ENCODE measurements at places on chromosomes 3 and 15. TPM values are rescaled to one million over a fixed set of nuclear protein-coding genes. Genes with fewer than 3 reads are reported as not detected.
A peak's percentile ranks its signal among the peaks of the same experiment; 100 is the strongest.

DNA sequence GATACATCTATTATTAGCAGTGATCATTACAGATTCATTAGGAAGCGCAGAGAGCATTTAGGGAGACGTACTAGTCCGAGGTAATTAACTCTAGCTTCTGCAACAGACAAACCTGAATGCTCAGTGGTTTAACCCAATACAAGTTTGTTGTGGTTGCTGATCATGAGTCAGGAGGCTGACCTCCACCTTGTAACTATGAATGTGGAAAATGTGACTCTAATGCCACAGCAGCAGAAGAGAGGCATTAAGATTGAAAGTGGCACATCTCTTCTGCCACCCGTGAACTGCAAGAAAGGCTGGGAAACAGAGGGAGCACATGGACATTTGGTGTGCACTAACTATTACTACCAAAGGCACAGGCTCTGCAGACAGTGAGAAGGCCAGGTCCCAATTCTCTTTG is 71.2 kb upstream of the C3orf80 start:
- H3K36me3 ChIP-seq = no peaks in the 10 kb centered on the region
- no peaks in the 10 kb centered on the region for H3K4me1 ChIP-seq
- no peak for DNase-seq
- H3K27ac ChIP-seq = no peak overlapping the region
- no peaks in the 10 kb centered on the region for H3K27me3 ChIP-seq
- H3K4me3 ChIP-seq = no peak overlapping the region

DNA sequence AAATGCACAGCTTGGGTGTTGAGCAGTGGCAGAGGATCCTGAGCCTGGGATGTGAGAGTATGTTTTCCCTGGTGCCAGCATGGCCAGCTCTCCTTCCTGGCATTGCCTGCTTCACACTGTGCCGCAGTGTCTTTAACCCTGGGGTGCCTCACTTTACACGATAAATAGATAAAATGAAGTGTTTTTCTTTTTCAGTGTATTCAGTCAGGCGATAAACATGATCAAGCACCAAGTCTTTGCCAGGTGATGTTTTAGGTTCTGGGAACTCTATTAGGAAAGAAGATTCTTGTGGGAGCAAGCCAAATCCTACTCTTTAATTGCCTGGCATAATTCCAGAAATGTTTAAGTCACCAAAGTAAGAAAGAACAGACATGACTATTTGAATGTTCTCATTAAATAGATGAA is 14.0 kb downstream of the ABHD6 start:
- no peak overlapping the region for H3K4me3 ChIP-seq
- no peaks in the 10 kb centered on the region for H3K4me1 ChIP-seq
- no peaks in the 10 kb centered on the region for H3K36me3 ChIP-seq
- no peak for DNase-seq

- no peaks in the 10 kb centered on the region for H3K27me3 ChIP-seq
- DNase-seq = no peak
- no peak overlapping the region for H3K4me3 ChIP-seq
- no peaks in the 10 kb centered on the region for H3K4me1 ChIP-seq
Measured at GRCh38 chr15:42974202-42974862, 53.8 kb upstream of the TTBK2 start.

DNA sequence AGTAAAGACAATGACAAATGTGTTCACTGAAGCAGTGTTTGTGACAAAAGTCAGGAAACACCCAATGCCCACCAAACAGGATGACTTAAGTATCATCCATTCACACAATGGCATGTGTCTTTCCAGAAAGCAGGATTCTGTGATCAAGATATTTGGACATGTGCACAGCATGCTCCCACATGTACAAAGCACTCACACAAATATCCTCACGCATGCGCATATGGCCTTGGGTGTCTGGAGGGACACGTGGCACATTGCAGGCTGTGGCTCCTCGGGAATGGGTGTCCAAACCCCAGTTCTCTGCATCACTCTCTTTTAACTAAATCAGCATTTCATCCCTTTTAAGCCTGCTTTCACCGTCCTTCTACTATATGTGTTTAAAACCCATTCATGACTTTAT is 130.5 kb downstream of the KLF13 start:
- no peak for DNase-seq
- no peaks in the 10 kb centered on the region for H3K36me3 ChIP-seq
- H3K27ac ChIP-seq = peak overlapping the region; percentile 77

Gene SLC22A13
- total RNA-seq = 0.70 TPM

- no peak for DNase-seq
- peaks cover 11% of the 10 kb centered on the region for H3K4me1 ChIP-seq
- H3K27me3 ChIP-seq = no peaks in the 10 kb centered on the region
- H3K4me3 ChIP-seq = no peak overlapping the region
- peak overlapping the region; percentile 95 for H3K27ac ChIP-seq
Measured at GRCh38 chr3:15637131-15637951, 35.8 kb downstream of the BTD start.

DNA sequence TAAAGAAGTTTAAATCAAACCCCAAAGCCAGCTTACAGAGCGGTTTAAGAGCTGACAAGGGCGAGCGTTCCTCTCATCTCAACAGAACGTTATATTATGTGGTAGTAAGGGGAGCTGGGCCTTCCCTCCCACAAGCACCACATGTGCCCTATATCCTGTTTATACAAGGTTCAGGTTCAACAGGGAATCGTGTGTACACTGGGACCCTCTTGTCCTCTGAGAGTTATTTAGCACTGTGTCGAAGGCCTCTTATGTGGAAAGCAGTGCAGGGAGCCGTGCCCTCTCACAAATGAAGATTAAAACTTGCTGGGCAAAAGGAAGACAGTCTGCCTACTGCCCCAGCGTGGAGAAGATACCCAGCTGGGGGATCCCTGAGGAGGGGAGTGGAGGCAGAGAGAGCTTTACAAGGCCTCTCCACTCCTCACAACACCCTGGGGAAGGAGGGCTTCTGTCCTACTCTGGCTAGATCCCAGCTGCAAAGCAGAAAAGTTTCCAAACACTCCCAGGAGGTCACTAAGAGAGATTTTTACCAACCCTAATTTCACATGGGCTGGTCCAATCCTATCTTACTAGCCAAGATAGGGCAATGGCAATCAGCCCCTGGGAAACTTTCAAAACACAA is 2.9 kb downstream of the TLE3 start:
- peak overlapping the region; percentile 94 for H3K27ac ChIP-seq
- H3K36me3 ChIP-seq = no peaks in the 10 kb centered on the region

Gene RAB6B
- 0.29 TPM for total RNA-seq

GRCh38 chr15:62394079-62394478 is 229.0 kb upstream of the C2CD4B start:
- H3K27me3 ChIP-seq = no peaks in the 10 kb centered on the region
- no peak for DNase-seq
- H3K4me1 ChIP-seq = no peaks in the 10 kb centered on the region

DNA sequence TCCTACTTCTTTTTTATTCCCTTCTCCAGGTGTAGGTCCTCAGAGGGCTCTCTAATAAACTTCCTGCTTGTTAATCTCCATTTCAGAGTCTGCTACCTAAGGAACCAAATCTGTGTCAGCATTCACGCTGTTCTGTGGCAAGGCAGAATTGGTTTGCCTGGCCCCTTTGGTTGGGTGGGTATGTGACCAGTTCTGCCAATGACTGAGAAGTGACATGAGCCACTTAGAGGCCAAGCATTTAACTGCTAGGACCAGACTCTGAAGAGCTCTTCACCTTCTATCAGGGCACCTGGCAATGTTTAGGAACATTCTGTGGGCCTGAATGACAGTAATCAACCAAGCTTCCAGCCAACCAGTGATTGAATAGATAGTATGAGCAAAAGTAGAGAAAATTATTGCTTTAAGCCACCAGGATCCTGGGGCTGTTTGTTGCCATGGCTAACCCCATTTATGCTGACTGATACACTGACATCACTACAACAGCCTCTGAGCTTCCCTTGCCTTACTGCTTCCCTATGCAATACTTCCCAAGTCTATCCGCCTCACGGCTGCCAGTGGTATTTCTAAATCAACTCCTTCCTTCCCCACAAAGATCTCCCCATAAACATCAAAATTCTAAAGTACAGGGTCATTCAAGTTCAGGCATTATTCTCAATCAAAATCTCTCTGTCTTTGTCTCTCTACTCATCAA is 7.6 kb downstream of the FRMD4B start:
- no peak overlapping the region for H3K4me3 ChIP-seq
- H3K36me3 ChIP-seq = no peaks in the 10 kb centered on the region

- no peaks in the 10 kb centered on the region for H3K4me1 ChIP-seq
- no peak overlapping the region for H3K27ac ChIP-seq
- no peak overlapping the region for H3K4me3 ChIP-seq
- H3K27me3 ChIP-seq = no peaks in the 10 kb centered on the region
- DNase-seq = no peak
Measured at GRCh38 chr3:143783851-143784370, 64.4 kb downstream of the SLC9A9 start.

DNA sequence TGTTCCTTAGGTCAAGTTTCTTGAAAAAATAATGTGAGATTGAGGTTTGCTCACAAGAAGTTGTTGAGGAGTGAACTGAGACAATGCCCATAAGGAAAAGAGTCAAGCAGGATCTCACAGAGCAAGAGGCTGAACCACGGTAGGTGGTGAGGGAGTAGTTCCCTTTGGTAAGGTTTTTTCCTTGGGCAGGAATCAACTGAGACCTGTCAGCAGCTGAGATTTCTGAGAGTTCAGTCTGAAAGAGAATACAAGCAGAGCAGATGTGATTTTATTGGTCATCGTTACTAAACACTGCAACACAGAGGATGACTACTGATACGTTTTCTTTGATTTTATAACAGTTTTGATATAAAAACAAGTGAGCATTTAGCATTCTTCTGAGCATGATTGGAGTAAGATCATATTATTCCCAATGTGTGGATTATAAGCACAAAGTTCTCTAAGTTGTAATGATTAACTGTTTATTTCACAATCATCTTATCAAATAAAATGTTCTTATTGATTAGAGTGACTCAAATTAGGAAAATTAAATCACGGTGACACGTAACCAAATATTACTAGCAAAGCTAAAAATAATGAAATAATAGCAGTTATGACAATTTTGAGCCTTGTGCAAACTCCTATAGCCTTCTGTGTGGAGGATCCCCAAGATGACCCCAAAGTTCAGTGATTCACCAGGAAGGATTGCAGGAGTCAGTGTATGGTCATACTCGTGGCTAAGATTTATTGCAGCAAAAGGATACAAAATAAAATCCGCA is 346.2 kb upstream of the ZNF717 start:
- H3K27ac ChIP-seq = no peak overlapping the region
- DNase-seq = no peak
- no peaks in the 10 kb centered on the region for H3K27me3 ChIP-seq
- no peaks in the 10 kb centered on the region for H3K4me1 ChIP-seq

GRCh38 chr3:55469957-55470526 is 17.1 kb downstream of the WNT5A start:
- no peaks in the 10 kb centered on the region for H3K27me3 ChIP-seq
- no peak for DNase-seq
- H3K4me1 ChIP-seq = no peaks in the 10 kb centered on the region
- no peaks in the 10 kb centered on the region for H3K36me3 ChIP-seq
- no peak overlapping the region for H3K27ac ChIP-seq

DNA sequence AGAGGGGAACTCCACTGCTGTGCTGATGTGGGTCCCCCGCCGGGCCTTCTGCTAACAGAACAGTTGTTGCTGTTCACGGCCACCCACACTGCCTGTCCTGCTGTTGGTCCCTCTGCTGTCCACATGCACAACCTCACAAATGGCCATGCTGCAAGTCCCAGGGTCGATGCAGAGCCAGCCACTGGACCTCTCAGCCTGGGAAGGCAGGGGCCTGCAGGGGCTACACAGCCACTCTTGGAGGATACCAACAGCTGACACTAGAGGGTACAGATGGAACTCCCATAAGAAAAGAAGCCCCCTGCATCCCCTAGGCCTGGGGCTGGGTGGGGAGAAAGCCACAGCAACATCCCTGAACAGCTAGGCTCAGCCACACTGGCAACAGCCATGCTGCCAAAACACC is 104.4 kb upstream of the IQSEC1 start:
- DNase-seq = no peak
- no peak overlapping the region for H3K27ac ChIP-seq
- H3K4me1 ChIP-seq = no peaks in the 10 kb centered on the region
- H3K36me3 ChIP-seq = no peaks in the 10 kb centered on the region
- no peaks in the 10 kb centered on the region for H3K27me3 ChIP-seq
- no peak overlapping the region for H3K4me3 ChIP-seq

- H3K27me3 ChIP-seq = no peaks in the 10 kb centered on the region
- no peak overlapping the region for H3K4me3 ChIP-seq
- no peak overlapping the region for H3K27ac ChIP-seq
- DNase-seq = no peak
- H3K4me1 ChIP-seq = no peaks in the 10 kb centered on the region
- H3K36me3 ChIP-seq = no peaks in the 10 kb centered on the region
Measured at GRCh38 chr3:134526319-134526718, 40.5 kb downstream of the CEP63 start.

Gene GPR156
- 5.3 TPM for total RNA-seq

DNA sequence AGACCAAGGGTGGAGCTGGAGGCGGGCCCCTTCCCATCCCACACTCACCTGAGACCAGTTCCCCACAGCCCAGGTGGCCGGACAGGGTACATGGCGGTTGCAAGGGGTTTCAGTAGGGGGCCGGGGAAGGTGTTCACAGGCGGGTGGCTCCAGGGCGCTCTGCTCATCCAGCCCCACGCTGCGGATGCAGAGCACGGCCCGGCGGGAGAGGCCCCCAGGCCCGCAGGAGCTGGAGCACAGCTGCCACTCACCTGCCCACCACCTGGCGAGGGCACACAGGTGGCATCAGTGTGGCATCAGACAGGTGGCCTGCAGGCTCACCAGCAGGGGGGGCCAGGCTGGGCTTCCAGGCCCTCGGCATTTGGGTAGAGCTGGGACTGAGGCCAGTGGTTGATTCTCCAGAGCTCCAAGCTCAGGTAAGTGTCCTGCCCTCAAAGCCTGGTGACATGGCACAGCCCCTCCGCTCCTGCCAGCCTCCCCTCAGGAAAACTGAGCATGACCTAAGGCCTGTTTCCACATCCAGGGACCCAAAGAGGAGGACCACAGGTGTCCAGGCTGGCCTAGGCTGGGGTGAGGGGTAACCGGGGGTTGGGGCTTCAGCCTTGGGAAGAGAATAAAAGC is 43.8 kb downstream of the ADAMTS7 start:
- H3K27ac ChIP-seq = no peak overlapping the region
- no peak overlapping the region for H3K4me3 ChIP-seq
- no peak for DNase-seq
- no peaks in the 10 kb centered on the region for H3K27me3 ChIP-seq

GRCh38 chr15:74603026-74603788 is 12.4 kb upstream of the CLK3 start:
- no peak for DNase-seq
- no peaks in the 10 kb centered on the region for H3K27me3 ChIP-seq
- H3K4me3 ChIP-seq = no peak overlapping the region
- H3K4me1 ChIP-seq = peaks cover 7% of the 10 kb centered on the region

GRCh38 chr3:118057086-118057485 is 977.6 kb downstream of the IGSF11 start:
- no peaks in the 10 kb centered on the region for H3K36me3 ChIP-seq
- H3K4me3 ChIP-seq = no peak overlapping the region
- H3K27ac ChIP-seq = no peak overlapping the region
- DNase-seq = no peak

Gene MFGE8
- 401 TPM for total RNA-seq

Gene PGBD4
- total RNA-seq = 4.1 TPM

DNA sequence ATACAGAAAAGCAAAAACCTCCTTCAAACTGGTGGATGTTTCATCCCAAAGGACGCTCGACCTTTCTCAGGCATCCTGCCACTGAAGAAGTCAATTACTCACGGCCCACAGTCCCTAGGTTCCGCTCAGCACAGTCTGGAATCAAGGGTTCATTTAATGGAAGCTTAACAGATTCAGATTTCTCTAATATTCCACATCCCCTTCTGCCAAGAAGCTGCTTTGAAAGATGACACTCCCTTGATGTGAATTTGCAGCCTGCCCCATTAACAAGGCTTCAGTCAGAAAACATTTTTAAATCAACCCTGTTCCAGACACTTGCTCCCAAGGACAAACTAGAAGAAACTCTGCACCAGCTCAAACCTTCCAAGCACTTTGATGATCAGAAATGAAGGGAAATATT is 81.2 kb downstream of the LIPC start:
- H3K36me3 ChIP-seq = no peaks in the 10 kb centered on the region
- no peaks in the 10 kb centered on the region for H3K4me1 ChIP-seq
- H3K27me3 ChIP-seq = no peaks in the 10 kb centered on the region
- H3K4me3 ChIP-seq = no peak overlapping the region
- DNase-seq = no peak

Measured in uterus (tissue), 4 donors.